Type B pancreatic cell (in vitro differentiated cells): ENCODE measurements at places on chromosomes 16 and 17. TPM values are rescaled to one million over a fixed set of nuclear protein-coding genes. Genes with fewer than 3 reads are reported as not detected.

DNA sequence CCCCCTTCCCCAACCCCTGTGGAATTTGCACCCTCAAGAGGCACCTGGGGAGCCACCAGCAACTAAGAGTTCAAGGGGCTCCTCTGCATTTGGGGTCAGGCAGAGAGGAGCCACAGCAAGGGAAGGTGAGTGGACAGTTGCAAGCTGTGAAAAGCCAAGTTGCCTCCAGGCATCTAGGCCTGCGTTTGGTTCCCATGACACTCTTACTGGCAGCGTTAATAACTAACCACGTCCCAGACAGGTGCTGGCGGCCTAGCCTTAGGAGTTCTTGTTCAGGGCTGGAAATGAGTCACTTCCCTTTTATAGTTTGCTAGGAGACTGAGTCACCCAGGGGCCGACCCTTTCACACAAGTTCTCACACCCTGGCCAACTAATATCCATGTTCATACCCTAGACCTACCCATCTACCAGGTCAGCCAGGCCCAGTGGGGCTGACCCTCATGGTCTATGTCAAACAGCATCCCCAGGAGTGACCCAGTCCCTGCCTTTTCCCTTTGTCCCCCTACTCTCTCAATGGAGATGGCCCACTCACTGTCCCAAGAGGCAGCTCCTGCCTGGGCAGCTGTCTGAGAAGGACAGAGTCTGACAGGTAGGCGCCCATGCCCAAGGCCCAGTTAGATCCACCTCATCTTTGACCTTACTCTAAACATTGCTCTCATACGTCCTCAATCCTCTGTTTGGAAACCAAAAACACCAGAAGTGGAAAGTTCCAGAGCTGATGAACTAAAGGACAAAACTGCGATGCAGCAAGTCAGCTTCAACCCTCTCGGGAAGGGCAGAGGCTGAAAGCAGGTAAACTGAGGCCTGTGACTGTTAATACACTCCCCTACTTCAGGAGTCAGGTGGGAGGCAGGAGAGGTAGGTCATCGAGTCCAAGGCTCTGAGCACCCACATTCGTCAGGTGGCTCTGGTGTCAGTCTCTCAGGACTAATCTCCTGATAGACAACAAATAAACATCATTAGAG is 300.6 kb downstream of the SOX9 start:
- DNase-seq = no peak

- DNase-seq = no peak
Measured at GRCh38 chr16:29719063-29719462, 26.7 kb downstream of the C16orf54 start.

GRCh38 chr16:6689643-6690042 is 643.0 kb upstream of the RBFOX1 start:
- DNase-seq = no peak

The TMEM106A gene
- 4.4 TPM in 2 replicates for total RNA-seq

The GAST gene
- 119 and 193 TPM in 2 replicates for total RNA-seq
